ENCODE measurements at places on chromosomes 7 and 10. TPM values are rescaled to one million over a fixed set of nuclear protein-coding genes. Genes with fewer than 3 reads are reported as not detected.

The UNC5B gene
- total RNA-seq: 2.2 TPM

The ITIH5 gene
- 39.1 TPM for total RNA-seq

The METTL2B gene
- total RNA-seq: 29.5 TPM

The CHST15 gene
- 87.5 TPM for total RNA-seq

The GPNMB gene
- total RNA-seq: 74.2 TPM

The NPC1L1 gene
- total RNA-seq: 0.08 TPM

The C10orf143 gene
- total RNA-seq: 1.1 TPM

The FKBP6 gene
- not detected for total RNA-seq

The TFEC gene
- 5.8 TPM for total RNA-seq

The TMEM229A gene
- total RNA-seq: 0.23 TPM

The SFTPA1 gene
- not detected for total RNA-seq

The UTF1 gene
- total RNA-seq: not detected

The RAPGEF5 gene
- total RNA-seq: 28.9 TPM

The LFNG gene
- 9.8 TPM for total RNA-seq

The TMEM236 gene
- 0.94 TPM for total RNA-seq

The CPA2 gene
- total RNA-seq: not detected

The HOXA2 gene
- 7.0 TPM for total RNA-seq

The COL1A2 gene
- 686 TPM for total RNA-seq

The HOXA1 gene
- 2.3 TPM for total RNA-seq

All from gastroesophageal sphincter (tissue), 4 donors.